ENCODE measurements at places on chromosomes 5 and 9.

DNA sequence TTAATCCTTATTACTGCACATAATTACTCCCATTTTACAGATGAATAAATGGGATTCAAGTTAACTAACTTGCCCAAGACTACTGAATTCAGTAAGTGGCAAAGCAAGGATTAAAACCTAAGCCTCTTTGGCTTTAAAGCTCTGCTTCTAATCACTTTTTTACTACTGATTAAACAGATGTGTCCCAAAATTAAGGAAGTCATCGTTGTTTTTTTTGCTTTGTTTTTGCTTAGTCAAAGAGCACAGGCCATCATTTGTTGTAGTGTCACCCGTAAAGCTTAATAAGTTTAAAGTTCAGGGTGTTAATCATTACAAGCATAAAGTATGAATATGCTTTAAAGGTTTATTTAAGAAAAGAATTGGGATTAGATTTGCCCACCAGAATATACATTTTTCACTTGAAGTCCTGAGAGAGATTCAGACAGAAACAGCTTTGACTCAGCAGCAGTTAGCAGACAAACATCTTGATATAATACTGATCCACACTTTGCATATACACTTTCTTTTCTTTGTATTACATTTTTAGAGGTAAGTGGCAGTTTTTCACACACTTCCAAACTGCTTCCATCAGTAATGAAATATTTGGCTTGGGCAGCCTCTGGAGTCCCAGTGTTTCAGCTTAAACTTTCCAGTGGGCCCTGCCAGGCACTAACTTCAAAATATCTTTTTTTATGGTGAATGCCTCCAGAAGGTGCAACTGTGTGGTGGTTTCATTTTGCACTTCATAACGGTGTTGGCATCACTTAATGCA is 52.7 kb downstream of the PIK3R1 start:
- no peak for DNase-seq

DNA sequence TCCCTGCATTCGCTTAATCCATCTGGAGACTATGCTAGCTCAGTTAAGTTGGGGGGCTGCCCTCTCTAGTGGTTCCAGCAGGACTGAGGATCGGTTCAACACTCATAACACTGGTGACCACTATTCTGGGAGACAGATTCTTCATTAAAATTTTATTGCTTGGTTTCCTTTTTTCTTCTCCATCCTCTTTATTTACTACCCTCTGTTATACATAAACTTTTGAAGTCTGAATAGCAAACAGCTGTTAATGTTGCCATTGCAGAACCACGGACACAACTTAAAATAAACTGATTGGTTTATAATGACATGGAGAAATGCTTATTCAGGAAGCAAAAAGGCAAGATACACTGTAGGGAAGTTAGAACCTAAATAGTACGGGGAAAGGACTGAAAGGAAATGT is 22.1 kb downstream of the IQGAP2 start:
- DNase-seq, result no peak

- DNase-seq, result no peak
Observed at GRCh38 chr5:175687231-175687701, 29.4 kb downstream of the HRH2 start.

DNA sequence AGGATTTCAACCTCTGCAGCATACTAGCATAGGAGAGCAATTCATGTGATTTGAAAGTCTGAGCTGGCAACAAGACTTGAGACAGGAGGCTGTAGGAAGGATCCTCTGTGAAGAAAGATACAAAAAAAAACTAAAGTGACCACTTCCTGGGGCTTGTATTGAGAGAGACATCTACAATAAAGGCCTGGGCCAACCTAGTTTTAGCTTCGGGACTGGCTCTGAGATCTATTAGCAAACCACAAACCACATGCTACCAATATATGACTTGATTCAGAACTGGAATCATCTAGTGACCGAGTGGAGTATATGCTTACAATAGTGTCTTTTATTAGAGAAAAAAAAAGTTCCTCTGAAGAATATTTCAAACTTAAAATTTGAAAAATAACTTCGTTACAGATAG is 1448.9 kb upstream of the CDH6 start:
- no peak for DNase-seq

DNA sequence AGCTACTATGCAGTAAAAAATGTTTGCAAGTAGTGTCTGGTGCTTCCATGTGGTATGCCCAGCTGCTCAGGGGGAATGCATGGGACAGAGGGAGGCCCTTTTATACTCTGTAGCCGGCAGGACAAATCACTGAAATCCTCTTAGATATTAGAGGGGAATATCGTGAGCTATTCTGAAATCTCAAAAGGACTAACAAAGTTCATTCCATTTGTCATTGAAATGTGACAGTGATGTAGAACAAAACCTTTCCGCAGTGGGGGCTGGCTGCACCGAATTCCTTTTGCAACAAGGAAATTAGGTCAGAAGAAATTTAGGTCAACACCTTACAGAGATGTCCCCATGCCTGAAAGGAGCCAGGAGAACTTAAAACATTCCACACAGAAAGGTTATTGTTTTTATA is 72.4 kb upstream of the MEF2C start:
- no peak for DNase-seq

- DNase-seq, result no peak
Observed at GRCh38 chr5:81950996-81951395, 20.8 kb upstream of the ATG10 start.

DNA sequence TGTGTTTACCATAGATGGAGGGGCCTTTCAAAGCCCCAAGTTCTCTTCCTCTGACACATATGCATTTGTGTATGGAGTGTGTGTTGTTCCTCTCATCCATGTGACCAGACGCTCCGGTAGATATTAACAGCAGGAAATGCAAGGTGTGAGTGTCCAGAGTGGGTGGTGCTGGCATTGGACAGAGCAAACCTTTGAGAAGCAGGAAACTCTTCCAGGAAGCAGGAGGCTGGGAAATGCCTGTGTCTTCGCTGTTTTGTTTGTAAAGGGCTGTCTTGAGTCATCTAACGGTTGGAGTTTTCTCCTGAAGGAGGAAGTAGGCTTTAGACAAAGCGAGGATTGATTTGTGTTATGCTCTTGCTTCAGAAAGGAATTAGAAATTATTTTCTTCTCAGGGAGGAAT is 370.9 kb downstream of the PLK2 start:
- no peak for DNase-seq

DNA sequence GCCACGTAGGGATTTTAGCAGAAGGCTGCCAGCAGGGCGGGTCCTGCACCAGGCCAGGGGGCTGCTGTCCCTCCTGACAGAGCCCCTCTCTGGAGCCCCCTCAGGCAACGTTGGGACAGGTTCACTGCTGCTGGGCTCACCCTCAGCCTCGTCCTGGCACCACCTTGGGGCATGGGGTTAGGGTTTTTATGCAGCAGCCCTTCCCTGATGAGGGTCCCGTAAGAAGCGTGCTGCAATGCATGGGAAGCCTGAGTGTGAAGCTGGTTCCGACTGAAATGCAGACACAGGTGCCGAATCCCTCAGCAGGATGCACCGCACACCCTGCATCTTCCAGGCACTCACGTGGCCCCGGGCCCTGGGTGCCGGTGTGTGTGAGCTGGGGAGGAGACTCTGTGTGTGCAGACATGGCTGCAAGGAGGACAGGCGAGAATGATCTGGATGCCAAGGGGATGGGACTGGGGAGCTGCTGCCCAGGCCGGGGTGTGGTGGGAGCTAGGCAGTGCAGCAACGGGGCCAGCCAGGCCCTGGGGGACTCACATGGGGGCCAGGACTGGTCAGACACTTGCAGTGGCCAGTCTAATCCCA is 27.1 kb downstream of the ZDHHC11B start:
- DNase-seq, result no peak

DNA sequence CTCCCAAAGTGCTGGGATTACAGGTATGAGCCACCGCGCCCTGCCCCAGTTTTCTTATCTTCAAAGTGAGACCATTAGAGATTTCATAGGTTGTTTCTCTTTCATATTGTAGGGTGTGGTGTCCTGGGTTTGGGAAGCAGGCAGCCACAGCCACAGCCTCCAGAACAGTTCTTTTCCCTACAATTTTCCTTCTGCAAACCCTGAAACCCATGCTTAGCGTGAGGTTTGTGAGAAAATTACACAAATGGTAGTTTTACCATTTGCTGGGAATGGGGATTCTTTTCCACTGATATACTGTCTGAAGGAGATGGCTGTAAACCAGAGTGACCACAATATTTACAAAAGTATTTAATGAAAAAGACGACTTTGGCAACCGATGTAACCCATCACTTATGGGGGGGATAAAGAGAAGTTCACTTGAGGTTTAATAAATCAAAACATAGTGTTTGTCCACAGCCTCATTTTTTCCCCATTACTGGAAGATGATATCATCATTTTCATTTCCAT is 26.7 kb upstream of the ECM2 start:
- no peak for DNase-seq

DNA sequence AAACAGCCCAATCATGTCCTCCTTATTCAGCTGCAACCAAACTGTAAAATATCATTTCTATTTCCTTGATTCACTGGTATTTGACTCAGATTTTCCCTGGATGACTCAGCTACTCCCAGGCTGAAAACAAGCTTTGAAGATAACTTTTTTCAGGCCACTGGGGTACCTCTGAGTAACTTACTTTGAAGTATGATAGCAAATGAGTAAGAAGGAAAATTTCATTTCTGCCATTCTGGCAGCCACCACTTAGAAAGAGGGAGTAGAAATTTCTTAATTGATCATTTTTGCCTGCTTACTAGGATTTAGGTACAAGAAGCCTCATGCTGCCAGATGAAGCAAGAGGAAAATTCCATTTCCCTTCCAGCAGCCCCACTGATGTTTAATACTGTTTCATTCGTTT is 247.4 kb downstream of the PRELID2 start:
- DNase-seq, result no peak

DNA sequence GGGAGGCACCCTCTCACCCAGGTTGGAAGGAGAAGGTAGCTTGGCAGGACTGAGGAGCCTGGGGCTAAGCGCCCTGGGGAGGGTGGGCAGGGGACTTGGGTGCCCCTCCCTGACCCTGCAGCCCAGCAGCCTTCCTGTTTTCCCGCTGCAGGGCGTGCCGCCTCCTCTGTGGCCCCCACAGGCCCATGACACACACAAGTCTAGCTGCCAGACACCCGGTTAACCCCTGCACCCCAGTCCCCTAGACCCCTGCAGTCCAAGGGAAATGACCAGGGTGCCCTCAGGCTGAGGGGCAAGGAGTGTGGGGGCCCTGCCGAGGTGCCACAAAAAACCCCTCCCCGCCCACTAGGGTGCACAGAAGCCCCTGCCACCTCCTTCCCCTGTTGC is 33.0 kb downstream of the GOLGA2 start:
- DNase-seq, result no peak

DNA sequence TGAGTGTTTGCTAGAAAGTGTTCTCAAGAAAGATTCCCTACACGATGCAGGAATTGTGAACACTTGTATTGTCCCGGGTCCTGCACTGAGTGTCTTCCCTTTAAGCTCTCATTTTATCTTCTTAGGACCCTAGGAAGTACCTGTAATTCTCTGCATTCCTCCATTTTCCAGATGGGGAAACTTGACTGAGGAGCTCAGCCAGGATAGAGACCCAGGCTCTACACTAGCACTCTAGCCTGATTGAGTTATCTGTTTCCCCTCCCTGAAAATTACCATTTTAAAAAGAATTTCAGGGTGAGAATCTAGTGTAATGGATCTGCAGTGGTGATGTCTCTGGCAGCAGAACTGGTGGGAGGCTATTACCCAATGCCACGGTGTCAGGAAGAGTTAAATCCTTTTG is 453.9 kb downstream of the KDM4C start:
- no peak for DNase-seq

DNA sequence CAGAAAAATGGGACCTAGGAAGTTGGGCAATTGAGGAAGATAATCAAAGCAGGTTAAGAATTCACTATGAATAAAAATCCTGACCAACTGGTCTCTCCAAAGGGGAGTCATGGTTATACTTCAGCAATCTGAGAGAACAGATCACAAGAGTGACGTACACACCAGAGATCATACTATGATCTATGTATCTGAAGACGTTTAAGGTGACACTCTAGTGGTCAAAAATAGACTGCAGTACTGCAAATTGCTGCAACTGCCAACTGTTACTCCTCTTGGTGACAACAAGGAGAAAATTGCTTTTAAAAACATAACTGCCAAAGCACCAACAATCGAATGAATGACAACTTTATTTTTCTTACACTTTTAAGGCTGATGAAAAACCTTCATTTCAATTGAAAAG is 4.9 kb downstream of the AK6 start:
- DNase-seq, result no peak

GRCh38 chr5:127311781-127312525 is 21.4 kb downstream of the MEGF10 start:
- no peak for DNase-seq

DNA sequence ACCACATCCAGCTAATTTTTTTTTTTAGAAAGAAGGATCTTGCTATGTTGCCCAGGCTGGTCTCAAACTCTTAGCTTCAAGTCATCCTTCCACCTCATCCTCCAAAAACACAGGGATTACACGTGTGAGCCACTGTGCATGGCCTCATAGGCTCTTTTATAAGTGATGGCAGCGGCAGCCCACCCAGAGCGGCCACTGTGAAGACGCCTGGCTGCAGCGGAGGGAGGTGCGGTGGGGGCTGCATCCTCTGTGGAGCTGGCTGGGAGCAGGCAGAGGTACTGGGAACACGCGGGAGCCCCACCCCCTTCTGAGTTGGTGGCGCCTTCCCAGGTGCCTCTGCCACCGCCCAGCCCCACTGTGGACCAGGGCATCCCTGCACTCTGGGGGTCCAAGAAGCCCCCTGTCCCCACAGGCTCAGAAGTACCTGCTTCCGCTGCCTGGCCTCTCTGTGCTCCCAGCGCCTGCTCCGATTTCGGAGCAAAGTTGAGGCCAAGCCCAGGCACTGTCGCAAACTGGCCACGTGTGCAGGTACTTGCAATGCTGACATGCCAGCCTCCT is 16.9 kb upstream of the ECPAS start:
- no peak for DNase-seq

- DNase-seq, result no peak
Observed at GRCh38 chr9:15221746-15222145, 85.3 kb downstream of the TTC39B start.

GRCh38 chr5:6829150-6829784 is 116.0 kb downstream of the TENT4A start:
- DNase-seq, result no peak

DNA sequence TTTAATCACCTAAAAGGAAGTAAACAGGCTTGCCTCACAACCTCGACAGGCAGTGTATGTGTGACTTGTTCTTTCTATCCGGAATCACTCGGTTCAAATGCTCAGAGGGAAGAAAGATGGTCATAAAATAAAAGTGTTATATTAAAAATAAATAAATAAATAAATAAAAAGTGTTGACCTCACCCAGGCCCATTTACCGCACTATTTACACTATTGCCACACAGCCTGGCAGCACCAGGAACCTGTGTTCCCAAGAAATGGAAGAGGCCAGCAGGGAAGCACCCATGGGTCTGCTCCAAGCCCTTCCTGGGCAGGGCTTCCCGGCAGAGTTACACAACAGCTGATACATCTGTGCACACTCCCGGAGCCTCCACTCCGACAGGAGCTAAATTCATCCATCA is 127.9 kb downstream of the EFNA5 start:
- DNase-seq, result no peak
